ENCODE measurements at places on chromosomes 5 and 9.

GRCh38 chr9:89518466-89519365 is 20.8 kb upstream of the SEMA4D start:
- no peaks in the 10 kb centered on the region for H3K4me1 ChIP-seq
- H3K27me3 ChIP-seq, result no peaks in the 10 kb centered on the region
- H3K27ac ChIP-seq, result no peak overlapping the region
- no peak for DNase-seq
- H3K36me3 ChIP-seq, result no peaks in the 10 kb centered on the region

DNA sequence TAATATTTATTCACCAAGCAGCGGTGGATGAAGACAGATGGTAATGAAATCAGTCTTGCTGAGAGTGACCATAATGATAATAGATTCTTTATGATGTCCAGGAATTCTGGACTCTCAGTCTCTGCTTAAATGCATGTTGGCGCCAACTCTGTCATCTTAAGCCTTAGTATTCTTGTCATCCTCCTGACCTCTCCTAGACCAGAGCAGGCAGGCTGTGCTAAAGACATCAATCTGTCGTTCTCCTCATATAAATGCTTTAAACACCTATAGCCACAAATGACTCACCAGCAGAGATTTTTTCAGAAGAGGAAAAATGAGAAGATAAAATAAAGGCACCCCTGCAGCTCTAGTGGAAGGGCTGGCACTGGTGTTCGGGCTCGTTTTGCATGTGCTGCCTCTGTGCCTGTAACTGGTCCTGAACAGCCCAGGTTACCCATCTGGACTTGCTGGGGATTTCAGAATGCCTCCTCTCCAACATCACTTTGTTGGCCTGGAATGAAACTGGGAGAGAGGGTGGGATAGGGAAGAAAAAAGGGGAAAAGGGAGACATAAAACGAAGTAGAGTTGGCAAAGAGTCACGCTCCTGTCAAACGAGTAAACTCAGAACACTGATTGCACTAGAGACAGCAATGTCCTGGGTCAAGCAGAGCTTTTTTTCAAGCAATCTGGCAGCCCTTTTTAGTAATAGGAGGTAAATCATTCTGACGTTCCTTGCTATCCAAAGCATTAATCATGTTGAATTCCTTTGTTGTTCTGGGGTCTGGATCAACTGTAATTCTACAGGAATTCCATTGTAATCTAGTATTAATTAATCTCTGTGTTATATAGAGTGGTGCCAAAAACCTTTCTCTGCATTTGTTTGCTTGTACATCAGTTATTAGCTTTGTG is 195.5 kb upstream of the CLINT1 start:
- H3K27me3 ChIP-seq, result peaks cover 5% of the 10 kb centered on the region
- no peak overlapping the region for H3K27ac ChIP-seq
- H3K4me3 ChIP-seq, result no peak overlapping the region
- DNase-seq, result no peak
- H3K36me3 ChIP-seq, result no peaks in the 10 kb centered on the region
- no peaks in the 10 kb centered on the region for H3K4me1 ChIP-seq

DNA sequence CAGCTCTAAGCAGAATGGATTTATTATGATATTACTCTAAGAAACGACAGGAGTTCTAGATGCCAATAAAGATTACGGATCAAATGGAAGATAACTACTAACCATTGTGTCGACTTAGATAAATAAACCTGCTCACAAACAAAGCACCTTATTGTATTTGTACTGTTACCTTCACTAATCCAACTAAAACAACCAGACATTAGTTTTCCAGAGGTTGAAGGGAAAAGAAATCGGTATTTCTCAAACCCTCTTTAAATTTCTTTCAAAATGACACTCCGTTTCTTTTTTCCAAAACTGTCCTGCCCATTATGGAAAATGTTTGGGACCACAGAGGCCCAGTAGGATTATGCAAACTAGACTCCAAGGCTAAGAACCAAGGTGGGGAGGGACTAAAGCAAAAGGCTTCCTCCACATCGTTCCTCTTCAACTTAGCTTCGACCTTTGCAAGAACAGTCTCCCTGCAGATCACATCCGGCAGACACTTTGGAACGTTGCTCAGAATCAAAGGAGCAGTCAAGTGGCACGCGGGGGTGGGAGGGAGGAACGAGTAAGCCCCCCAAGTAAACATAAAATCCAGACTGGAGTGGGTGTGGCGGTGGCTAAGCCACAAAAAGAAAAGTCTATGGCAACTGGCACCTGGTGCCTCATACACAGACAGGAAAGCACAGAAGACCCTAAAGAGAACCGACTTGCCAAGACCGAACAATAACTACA is 2.7 kb downstream of the MLLT3 start:
- H3K36me3 ChIP-seq, result no peaks in the 10 kb centered on the region
- DNase-seq, result no peak
- peaks cover 48% of the 10 kb centered on the region for H3K4me1 ChIP-seq

- no peaks in the 10 kb centered on the region for H3K27me3 ChIP-seq
- no peak for DNase-seq
- no peaks in the 10 kb centered on the region for H3K4me1 ChIP-seq
- H3K4me3 ChIP-seq, result no peak overlapping the region
These were observed 297.7 kb downstream of the MSX2 start for GRCh38 chr5:175021841-175022625.

DNA sequence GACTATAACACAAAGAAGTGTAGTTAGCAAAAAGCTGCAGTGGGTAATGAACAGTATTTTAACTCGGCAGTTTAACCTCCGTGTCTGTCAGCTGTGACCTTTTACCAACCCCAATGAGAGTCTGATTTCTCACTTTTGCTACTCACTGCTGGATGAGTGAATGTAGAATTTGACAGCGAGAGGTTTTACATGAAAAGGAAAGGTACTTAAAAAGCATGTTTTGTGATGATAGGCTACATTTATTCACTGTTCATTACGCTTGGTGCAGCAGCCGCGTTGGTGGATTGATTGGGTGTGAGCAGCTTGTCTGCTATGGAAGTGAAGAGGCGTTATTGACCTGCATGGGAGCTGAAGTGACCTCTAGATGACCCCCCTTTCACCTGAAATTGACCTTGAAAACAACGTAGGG is 867.7 kb downstream of the NR2F1-AS1 start:
- no peaks in the 10 kb centered on the region for H3K4me1 ChIP-seq
- no peak overlapping the region for H3K4me3 ChIP-seq
- no peak for DNase-seq
- H3K27ac ChIP-seq, result no peak overlapping the region
- H3K36me3 ChIP-seq, result no peaks in the 10 kb centered on the region
- H3K27me3 ChIP-seq, result no peaks in the 10 kb centered on the region

DNA sequence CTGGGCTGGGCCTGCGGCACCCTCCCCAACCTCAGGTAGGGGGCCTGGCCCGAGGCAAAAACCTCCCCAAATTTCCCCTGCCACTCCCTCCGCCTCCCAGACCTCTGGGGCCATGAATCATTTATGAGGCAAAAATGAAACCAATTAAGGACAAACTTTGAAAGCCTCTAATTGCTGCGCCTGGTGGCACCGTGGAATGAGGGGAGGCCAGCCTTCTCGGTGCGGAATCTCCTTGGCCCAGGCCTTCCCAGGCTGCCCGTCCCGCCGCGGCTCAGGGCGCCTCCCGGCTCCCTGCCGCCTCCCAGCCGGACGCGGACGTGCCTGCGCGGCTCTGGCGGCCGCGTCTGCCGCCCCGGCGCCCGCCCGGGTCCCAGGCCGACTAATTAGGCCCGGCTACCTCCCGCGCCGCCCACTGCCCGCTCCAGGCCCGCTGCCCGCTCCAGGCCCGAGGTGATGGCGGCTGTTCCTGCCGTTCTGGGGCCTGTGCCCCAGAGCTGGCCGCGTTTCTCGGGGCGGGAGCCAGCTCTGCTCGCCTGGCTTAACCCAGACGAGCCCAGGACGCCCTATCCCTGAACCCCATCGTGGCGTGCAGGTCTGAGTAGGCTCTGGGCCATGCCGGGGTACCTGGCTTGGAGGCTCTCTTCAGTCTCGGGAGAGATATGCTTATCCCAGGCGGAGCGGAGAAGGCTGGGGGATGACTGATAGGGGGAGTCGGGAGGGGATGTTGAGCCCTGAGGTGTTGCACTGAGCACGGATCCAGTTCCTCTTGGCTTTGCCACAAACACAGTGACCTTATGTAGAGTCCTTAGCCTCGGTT is 20.1 kb downstream of the CXXC5 start:
- H3K4me3 ChIP-seq, result peak overlapping the region; percentile 57
- no peaks in the 10 kb centered on the region for H3K27me3 ChIP-seq
- peak overlapping the region; percentile 95 for H3K27ac ChIP-seq
- DNase-seq, result no peak
- peaks cover 93% of the 10 kb centered on the region for H3K4me1 ChIP-seq
- no peaks in the 10 kb centered on the region for H3K36me3 ChIP-seq

DNA sequence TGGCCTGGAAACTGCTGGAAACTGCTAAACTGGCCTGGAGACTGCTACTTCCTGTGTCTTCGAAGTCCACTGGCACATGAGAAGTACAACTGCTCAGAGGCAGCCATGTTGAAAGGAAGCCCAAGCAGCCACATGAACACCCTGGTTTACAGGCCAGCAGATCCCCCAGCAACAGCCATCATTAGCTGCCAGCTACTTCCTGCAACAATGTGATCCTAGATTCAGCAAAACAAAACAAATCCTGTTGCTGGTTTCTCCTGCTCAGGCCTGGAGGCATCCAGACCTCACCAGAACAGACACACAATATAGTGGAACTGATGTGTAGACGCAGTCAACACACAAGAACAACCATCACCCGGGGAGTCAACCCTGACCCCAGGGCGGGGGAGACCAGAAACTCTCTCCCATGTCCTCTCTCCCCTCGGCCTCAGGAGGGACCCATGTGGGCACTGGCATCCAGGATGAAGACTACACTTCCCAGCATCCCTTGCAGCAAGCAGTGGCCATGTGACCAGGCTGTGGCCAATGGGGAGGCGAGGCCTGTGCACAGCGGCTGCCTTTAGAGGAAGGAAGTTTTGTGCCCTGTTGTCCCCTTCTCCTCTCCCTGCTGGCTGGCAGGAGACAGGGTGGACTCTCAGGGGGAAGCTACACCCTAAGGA is 9.2 kb upstream of the LCN15 start:
- H3K36me3 ChIP-seq, result no peaks in the 10 kb centered on the region
- no peaks in the 10 kb centered on the region for H3K4me1 ChIP-seq
- no peak overlapping the region for H3K27ac ChIP-seq

DNA sequence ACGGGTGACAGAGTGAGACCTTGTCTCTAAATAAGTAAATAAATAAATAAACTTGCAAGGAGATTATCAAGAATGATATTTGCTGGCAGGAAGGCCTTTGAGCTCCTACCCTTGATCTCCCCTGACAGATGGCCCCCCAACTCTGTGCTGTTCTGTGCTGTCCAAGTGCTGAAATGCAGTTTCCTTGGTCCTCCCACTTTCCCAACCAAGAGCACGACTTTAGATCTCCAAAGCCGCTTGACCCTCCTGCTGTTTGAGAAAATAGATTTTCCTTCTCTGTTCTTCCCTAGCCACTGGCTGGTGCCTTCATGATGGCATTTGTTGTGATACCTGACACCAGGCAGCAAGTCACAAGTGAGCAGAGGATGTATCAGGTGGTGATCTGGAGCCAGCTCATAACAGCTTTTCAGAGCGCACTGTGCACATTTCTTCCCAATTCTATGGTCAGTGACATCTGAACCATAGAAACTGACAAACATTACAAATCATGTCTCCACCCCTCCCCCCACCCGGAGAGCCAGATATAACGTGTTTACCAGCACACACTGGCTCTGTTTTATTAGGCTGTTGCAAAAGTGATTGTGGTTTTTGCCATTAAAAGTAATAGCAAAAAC is 80.0 kb upstream of the PUM3 start:
- no peak overlapping the region for H3K4me3 ChIP-seq
- no peak for DNase-seq
- no peak overlapping the region for H3K27ac ChIP-seq
- H3K4me1 ChIP-seq, result no peaks in the 10 kb centered on the region
- no peaks in the 10 kb centered on the region for H3K36me3 ChIP-seq
- H3K27me3 ChIP-seq, result no peaks in the 10 kb centered on the region

DNA sequence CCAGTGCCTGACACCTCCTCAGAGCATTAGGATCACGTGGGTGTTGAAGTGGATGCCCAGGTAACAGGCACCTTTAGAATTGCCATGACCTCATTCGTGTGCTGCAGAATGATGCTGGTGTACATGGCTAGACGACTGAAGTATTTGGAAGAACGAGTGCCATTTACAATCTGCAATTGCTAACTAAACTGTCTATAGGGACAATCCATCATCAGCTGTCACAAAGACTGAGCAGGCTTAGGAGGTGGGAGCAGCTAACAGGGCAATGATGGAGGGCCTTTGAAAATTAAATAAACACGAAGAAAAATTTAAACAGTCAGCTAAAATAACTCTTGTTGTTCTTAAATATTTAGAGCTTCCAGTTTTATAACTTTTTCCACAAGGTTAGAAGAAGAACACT is 375.8 kb downstream of the GADD45G start:
- no peak for DNase-seq
- no peaks in the 10 kb centered on the region for H3K36me3 ChIP-seq
- no peak overlapping the region for H3K4me3 ChIP-seq

DNA sequence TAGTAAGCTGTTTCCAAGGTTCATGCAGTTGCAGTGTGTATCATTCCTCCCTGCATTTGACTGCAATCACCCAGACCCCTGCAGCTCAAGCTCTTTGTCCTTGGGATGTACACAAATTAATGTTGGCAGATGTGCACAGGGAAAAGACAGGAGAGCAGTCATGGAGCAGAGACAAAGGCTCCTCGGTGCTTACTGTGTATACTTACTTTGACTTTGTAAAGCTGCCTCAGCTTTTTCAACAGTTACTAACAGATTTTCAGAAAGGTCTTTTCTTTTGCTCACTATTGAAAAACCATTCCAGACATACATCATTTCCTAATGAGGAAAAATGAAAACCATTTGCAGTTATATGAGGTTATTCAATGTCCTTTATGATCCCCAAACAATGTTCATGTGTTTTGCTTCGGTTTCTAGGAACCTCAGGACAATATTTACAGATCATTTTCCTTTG is 124.9 kb downstream of the TTC39B start:
- H3K4me1 ChIP-seq, result peaks cover 11% of the 10 kb centered on the region
- no peaks in the 10 kb centered on the region for H3K27me3 ChIP-seq
- H3K36me3 ChIP-seq, result peaks cover 58% of the 10 kb centered on the region
- no peak overlapping the region for H3K4me3 ChIP-seq
- no peak overlapping the region for H3K27ac ChIP-seq
- no peak for DNase-seq
